Activated naive CD4-positive, alpha-beta T cell treated with anti-CD3 and anti-CD28 coated beads for 36 hours (primary cell): ENCODE measurements at places on chromosomes 4 and X.
A peak's percentile ranks its signal among the peaks of the same experiment; 100 is the strongest.

DNA sequence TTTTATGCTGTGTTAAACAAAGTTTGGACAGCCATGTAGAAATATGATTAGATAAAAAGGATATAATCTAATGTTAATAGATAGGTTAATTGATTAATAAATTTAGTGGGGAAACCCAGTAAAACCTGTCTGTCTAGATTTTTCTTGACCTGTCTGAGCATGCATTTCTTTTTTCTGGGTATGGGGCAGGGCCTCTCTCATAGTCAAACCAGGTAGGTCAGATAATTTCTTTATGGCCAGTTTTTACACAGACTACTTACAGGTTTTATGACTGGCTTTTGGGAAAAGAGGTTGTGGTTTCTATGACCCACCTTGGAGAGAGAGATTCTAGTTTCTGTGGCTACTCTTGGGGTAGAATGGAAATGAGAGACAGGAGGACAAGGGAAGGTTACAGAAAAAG, 135.6 kb upstream of the EPHA5 start:
- DNase-seq: no peak

GRCh38 chr4:103429283-103429682, 231.1 kb upstream of the CENPE start:
- peak; percentile 19 for DNase-seq

- DNase-seq: no peak
These were observed 247.9 kb downstream of the PPP1R2C start for GRCh38 chrX:42530027-42530426.

DNA sequence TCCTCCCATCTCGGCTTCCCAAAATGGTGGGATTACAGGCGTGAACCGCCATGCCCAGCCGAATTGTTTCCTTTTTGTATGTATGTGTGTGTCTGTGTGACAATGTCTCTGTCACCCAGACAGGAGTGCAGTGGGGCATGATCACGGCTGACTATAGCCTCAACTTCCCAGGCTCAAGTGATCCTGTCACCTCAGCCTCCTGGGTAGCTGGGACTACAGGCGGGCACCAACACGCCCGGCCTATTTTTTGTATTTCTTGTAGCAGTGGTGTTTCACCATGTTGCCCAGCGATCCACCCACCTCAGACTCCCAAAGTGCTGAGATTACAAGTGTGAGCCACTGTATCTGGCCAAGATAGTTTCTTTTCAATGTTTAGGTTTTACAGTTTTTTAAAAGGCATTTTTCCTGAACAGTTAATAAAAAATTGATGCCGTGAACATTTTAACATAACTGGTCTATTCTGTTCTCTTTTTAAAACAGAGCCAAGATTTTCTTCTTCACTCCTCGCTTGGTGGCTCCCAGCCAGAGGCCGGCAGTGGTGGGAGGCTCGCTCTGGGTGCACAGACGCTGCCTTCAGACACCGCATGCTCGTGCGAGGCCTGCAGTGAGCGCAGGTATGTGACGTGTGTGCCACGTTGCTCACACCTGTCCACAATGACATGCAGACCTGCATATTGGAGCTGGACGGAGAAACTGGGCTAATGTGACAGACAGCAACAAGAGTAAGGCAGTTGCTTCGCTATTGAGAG, 88.5 kb downstream of the FAM193A start:
- DNase-seq: no peak

DNA sequence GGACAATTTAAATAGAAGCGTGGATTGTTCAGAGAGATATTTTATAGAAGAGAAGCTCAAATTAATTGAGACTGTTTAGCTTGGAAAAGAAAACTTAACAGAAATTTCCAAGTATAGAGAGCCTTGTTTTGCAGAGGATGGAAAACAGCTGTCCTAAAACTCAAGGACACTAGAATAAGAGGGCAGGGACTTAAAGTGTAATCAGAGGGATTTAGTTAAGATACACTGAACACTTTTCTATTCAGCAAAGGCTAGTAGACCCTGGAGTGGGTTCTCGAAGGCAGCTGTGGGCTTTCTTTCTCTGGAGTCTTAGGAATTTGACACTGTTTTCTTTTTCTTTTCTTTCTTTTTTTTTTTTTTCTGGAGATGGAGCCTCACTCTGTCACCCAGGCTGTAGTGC, 92.7 kb upstream of the ARX start:
- no peak for DNase-seq

DNA sequence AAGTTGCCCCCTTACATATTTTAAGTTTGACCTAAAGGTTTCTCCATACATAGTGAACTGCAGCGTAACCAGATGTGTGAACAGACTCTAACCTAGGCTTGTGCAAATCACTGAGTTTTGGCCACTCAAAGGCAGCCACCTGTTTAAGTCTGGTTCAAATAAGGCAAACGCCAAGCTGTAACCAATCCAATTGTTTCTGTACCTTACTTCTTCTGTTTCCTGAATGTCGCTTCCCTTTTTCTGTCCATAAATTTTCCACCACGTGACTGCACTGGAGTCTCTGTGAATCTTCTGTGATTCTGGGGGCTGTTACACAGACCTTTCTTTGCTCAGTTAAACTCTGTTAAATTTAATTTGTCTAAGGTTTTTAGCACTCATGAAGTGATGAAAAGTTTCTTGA, 618.8 kb downstream of the GLUD2 start:
- DNase-seq: no peak

GRCh38 chrX:22666441-22666840, 333.3 kb upstream of the DDX53 start:
- peak; percentile 4 for DNase-seq

DNA sequence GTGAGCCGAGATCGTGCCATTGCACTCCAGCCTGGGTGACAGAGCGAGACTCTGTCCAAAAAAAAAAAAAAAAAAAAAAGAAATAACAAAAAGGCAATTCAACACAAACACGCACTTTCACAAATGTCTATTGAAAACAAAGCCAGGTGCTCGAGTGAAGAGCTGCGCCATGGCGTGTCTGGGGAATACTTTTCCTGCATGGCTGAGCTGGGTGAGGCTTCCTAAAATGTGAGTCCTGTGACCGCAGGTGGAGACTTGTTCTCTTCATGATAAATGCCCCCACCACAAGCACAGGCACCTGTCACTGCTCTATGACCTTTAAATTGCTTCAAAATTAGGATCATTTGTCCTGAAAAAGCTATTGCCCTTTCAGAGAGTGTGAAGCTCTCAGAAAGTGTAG, 4.0 kb upstream of the ABLIM2 start:
- no peak for DNase-seq

GRCh38 chr4:113273721-113274220, 224.3 kb downstream of the ANK2 start:
- no peak for DNase-seq

DNA sequence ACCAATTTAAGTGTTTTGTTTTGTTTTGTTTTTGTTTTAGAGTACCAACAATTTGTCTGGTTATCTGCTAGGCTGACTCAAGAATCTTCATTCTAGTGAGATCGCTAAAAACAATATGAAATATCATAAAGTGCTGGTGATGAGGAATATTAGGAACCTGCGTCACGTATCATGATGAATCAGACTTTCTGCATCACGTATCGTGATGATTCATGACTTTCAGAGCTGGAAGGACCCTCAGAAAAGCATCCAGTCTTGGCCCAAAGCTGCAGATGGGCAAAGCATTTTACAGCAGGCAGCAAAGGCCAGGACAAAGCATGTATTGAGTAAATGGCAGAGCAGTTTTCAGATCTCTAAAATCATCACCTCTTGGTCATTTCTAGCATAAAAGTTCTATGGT, 278.0 kb upstream of the BOD1L1 start:
- DNase-seq: no peak

DNA sequence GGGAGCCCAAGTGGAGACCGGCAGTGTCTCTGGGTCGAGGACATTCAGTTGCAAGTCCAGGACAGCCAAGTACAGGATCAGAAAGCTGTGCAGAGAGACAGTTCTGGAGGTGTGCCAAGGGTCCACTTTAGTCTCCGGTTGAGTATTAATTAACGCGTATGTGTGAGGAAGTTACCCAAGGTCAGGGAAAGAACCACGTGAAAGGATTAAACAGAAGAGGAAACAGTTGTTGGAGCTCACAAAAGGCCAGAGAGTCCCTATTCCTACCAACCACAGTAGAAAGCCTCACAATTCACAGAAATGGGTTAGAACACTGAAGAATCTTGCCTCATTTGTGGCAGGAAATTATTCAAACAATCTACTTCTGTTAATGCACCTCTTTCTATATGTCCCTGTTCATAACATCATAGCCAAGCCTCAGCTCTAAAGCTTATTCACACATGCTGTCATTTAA, 17.9 kb upstream of the NSUN7 start:
- peak; percentile 35 for DNase-seq

DNA sequence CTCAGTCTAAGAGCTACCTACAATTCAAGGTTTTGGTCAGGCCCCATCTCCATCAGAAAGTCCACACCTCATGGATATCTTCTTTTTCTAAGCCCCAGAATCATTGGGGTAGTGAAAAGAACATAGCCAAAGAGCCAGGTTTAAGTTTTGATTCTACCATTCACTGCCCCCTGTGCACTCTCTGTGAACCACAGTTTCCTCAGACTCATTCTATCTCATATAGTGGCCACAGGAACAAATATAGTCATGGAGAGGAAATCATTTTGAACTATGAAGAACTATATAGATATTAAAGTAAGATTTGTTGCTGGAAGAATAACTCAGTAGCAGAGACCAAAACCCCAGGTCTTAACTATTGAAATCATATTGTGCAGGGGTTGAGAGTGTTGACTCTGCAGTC, 3.3 kb downstream of the SYTL5 start:
- DNase-seq: no peak

- DNase-seq: no peak
These were observed 98.5 kb upstream of the KLF3 start for GRCh38 chr4:38565271-38566199.

GRCh38 chr4:154292589-154292988, 199.0 kb downstream of the DCHS2 start:
- DNase-seq: peak; percentile 30

DNA sequence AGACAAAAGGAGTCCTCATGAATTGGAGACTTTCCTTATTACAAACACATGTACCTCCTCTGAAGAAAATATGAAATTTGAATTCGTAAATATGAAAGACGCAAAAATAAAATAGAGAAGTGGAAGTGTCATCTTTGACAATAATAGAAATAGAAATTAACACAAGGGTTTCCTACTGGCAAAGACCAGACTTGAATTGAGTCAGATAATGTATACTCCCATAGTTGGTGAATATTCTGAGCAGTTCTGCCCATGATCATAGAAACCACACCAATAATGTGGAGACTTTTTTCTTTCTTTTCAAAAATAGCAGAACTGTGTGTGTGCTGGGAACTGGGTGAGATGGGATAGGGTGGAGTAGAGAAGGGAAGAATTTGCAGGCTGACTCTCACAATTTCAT, 277.7 kb upstream of the TET2 start:
- DNase-seq: no peak

- no peak for DNase-seq
These were observed 200.9 kb upstream of the MID1 start for GRCh38 chrX:10821293-10821692.

DNA sequence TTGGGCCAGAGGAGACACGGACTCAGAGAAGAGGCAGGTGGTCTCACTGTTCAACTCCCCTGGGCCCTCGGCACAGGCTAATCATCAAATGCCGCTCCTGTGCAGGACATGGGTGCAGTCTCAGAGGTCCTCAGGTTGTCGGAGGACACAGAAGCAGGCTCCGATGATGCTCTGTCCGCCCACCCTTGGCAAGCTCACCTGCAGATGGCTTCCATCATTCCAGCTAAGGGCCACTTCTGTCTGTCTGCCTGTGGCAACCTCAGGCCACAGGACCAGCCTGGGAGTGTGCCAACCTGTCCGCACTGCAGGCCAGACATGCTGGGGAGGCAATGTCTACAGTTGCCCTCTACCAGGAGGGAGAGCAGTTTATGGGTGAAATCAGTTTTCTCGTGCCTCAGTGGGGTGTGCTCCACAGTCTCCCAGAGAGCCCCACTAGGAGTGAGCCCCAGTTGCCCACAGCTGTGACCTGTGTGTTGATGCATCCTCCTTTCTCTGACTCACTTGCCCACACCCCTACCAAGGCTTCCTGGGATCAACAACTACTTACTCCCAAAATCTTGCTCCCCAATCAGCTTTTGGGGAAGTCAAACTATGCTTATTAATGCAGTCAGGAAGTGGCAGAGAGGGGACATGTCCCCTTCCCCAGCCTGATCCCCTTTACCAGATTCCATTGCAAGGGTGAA, 55.9 kb downstream of the HTRA3 start:
- DNase-seq: no peak

DNA sequence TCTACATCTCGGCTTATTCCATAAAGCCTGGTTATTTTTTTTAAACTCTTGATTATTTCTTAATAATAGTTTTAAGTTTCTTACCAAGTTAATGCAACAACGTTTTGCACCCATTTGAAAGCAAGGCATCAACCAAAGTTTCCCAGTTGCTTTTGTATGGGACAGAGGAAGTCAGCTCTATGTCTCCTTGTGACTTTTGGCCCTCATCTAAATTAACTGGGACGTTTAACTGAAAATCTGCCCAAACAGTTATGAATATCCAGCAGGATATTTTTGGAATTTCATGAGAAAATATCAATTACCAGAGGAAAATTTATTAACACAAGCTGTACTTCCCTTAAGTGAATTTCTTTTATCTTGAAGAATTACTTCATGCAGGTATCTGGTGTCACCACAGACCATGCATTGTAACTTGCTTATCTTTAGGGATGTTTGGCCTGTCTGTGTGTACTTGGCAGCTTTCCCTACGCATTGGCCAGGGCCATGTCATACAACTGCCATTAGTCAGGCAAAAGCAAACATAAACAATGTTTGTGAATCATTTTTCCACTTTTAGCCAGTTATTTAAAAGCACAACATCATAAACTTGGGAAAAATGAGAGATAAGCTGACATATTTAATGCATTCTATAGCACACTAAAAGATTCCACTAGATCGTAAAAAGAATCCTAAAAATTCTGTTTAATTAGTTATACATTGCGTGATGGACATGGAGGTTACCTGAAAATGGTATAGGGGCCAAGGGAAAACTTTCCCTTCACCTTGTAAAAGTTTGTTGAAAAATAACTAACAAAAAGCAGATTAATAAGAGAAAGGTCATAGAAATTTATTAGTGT, 101.4 kb upstream of the PDE5A start:
- no peak for DNase-seq

DNA sequence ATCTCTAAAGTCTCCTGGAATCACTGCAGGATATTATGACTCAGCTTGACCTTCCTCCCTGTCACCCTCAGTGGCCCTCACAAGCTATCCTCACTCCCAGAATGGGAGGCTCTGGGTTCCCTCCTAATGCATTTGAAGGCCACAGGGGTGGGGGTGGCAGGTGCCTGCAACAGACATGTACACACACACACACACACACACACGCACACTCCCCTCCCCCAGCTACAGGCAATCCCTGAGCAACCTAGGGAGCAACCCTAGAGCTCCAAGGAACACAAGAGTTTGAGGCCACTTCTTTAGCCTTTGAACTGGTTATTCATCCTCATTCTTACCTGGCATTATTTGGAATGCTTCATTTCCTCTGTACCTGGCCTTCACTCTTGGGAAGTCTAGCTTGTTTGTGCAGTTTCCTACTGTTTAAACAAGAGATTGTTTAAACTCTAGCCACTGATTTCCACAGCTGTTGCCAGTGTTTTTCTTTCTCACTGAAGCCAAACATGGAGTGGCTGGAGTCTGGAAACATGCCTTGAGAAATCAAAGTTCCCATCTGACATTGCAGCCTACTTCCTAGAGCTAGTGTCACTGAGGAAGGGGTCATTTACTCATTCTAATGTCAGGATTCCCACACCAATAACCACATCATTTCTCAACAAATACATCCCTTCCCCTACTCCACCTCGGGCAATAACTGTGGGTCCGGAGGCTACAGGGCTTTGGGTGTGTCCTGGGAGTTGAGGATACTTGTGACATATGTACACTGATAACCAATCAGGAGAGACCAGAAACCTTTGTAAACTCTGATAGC, 37.7 kb downstream of the MAOA start:
- no peak for DNase-seq

GRCh38 chrX:104568304-104568915, 2.4 kb downstream of the IL1RAPL2 start:
- no peak for DNase-seq
